Endothelial cell of coronary artery (primary cell): ENCODE measurements at places on chromosomes 2 and 18. TPM values are rescaled to one million over a fixed set of nuclear protein-coding genes. Genes with fewer than 3 reads are reported as not detected.

Gene FOXI3
- total RNA-seq = not detected in 2 replicates

Gene DSG4
- total RNA-seq = not detected in 2 replicates

Gene GPN1
- 39.6 and 45.3 TPM in 2 replicates for total RNA-seq

Gene ANKRD30B
- total RNA-seq = not detected in 2 replicates

Gene CRYGD
- total RNA-seq = not detected in 2 replicates

Gene KCNG2
- not detected in 2 replicates for total RNA-seq

Gene CLEC4F
- total RNA-seq = under 0.01 TPM in 1 of 2 replicates, not detected in the other

Gene PROM2
- under 0.01 and 0.19 TPM in 2 replicates for total RNA-seq

Gene PSTPIP2
- total RNA-seq = 4.8 TPM in 2 replicates

Gene EVA1A
- total RNA-seq = 88.6 and 116 TPM in 2 replicates

Gene AMER3
- total RNA-seq = not detected in 2 replicates

Gene LYPD6
- total RNA-seq = 0.47 and 1.8 TPM in 2 replicates

Gene ALLC
- not detected in 2 replicates for total RNA-seq

Gene DNAH7
- 0.09 TPM in 2 replicates for total RNA-seq

Gene POTEC
- total RNA-seq = not detected in 2 replicates

Gene MC4R
- total RNA-seq = not detected in 2 replicates

Gene SNTG2
- total RNA-seq = not detected in 2 replicates

Gene SNRPD1
- 34.0 and 35.1 TPM in 2 replicates for total RNA-seq
